ENCODE measurements at places on chromosomes 5 and 9. TPM values are rescaled to one million over a fixed set of nuclear protein-coding genes. Genes with fewer than 3 reads are reported as not detected.
A peak's percentile ranks its signal among the peaks of the same experiment; 100 is the strongest.

CHSY3 gene
- 1.7 TPM for total RNA-seq

SOWAHA gene
- total RNA-seq: 0.21 TPM

MAPKAP1 gene
- total RNA-seq: 101 TPM

ACER2 gene
- total RNA-seq: 10.8 TPM

NAA35 gene
- total RNA-seq: 30.3 TPM

PCDHB6 gene
- total RNA-seq: 0.67 TPM

PRRT1B gene
- not detected for total RNA-seq

IFNB1 gene
- not detected for total RNA-seq

THBS4 gene
- total RNA-seq: 2.9 TPM

WNK2 gene
- 17.1 TPM for total RNA-seq

PCDHGA2 gene
- total RNA-seq: 2.8 TPM

SLCO6A1 gene
- not detected for total RNA-seq

CSF1R gene
- total RNA-seq: 0.41 TPM

TNFSF15 gene
- 11.7 TPM for total RNA-seq

DNA sequence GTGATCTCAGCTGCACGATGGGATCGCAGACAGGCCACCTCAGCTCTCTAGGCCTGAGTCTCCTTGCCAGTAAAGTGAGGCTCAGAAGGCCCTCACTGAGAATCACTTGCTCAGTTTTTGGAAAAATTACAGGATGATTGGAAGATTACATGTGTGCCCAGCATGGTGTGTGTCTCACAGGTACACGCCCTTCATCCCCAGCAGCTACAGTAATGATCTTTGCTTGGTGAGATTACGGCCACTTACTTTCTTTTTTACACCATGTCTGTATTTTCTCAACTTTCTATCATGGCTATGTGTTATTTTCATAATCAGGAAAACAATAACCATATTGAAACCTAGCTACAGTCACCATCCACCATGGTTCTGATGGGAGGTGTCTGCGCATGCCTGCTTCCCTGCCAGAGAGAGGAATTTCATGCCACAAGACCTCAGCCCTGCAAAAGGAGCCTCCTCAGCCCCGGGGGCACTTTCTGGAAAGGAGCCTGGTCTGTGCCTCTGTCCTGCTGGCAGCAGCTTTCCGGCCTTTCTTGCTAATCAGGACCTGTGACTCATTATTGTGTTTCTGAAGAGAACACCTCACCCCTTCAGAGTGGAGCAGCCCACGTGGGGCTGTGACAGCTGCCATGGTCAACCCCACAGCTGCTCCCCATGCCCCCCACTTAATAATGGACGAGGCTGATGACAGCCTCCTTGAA, 64.2 kb upstream of the OLFM1 start:
- DNase-seq: no peak

DNA sequence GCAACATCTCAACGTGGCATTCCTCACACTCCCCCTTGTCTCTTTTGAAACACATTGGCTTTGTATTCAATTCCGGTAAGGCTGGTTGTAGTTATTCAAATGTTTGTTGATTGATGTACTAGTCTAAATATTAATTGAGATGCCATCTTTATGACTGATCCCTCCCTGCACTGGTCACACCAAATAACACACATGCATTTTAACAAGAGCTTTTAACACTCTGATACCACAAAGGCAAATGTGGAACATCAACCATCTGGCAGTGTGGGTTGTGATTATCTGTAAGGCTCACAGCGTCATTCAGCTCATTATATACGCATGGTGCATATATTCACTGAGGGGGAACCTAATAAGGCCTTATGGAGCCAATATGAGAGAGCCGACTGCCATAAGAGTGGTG, 305.0 kb downstream of the TENT4A start:
- no peak for DNase-seq

DNA sequence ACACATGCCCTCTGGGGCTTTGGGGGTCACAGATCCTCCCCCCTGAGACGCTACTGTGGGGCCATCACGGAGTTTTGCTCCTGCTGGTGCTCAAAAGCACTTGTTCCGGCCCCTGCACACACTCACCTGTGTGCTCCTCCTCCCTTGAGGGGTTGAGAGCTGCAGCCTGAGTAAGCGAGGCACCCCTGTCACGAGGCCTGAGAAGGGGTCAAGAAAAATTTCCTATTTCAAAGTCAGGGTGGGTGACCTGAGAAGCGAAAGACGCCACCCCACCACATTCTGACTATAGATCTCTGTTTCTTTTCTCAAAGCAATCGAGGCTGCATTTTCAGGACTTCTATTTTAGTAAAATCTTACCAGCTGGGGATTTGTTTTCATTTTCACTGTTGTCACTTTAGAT, 138.5 kb downstream of the DCP2 start:
- no peak for DNase-seq

GRCh38 chr9:109522106-109522505, 24.0 kb upstream of the PTPN3 start:
- DNase-seq: no peak

DNA sequence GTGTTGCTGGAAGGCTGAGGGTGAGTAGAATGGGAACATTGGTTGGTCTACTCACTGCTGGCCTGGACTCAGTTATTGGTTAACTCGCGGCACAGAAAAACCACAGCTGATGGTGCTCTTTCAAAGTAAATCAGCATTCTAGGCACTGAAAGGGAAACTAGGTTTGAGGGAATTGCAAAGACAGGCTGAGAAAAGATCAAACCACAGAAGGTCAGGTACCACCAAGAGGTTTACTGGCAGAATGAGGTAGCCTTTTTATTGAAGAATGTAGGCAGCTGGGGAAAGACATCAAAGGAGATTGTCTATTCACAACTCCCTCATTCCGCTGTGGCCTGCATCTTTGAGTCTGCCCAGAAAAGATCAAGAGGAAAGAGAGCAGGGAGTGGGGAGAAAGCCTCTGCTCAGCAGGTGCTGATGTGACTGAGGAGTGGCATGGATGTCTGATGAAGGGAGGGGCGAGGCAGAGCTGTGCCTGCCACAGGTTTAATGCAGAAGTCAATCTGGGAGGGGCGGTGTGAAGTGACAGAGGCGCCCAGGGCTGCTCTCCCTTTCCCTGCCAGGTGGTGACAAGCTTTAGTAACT, 255.5 kb downstream of the MAN2A1 start:
- DNase-seq: peak; percentile 43

DNA sequence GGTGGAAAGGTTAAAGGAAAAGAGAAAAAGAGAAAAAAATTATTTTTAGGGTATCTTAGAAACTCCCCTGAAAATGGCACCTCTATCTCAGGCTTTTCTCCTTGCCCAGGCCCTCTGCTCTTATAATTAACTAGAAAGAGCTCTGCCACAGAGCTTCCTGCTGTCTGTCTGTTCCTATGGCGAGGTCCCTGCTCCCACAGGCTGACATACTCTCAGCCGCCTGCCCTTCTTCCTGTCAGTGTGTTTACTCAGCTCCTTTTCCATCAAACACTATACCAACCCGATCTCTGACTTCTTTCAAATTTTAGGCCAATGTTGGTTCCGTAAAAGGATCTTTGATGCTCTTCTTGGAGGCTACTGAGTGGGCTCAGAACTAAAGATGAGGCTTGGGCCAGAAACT, 482.6 kb downstream of the DMAC1 start:
- DNase-seq: no peak

GRCh38 chr9:121972501-121972981, 120.6 kb downstream of the TTLL11 start:
- DNase-seq: peak; percentile 72

- DNase-seq: no peak
Observed at GRCh38 chr9:123268199-123268464, 254 bp downstream of the STRBP start.

GRCh38 chr9:134455934-134456755, 129.9 kb downstream of the RXRA start:
- peak; percentile 76 for DNase-seq

DNA sequence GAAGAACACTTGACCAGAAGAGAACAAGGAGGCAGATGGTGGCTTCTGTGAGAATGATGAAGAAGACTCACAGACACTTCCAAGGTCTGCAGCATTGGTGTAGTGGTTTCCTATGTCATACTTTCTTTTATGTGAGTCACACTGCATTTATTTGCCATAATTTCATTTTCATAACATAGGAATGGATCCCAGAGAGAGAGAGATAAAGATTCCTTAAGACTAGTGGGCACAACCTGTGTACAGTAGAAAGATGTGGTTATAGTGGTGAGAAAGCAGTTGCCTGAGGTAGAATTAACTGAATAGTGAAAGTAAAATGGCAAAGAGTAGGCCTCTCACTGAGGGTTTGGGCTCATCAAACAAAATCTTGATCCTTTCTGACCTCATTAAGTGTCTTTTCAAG, 7.6 kb upstream of the CCDC152 start:
- no peak for DNase-seq

- no peak for DNase-seq
Observed at GRCh38 chr5:86864051-86864450, 246.3 kb downstream of the COX7C start.

- no peak for DNase-seq
Observed at GRCh38 chr5:174189654-174190541, 144.4 kb downstream of the NSG2 start.

DNA sequence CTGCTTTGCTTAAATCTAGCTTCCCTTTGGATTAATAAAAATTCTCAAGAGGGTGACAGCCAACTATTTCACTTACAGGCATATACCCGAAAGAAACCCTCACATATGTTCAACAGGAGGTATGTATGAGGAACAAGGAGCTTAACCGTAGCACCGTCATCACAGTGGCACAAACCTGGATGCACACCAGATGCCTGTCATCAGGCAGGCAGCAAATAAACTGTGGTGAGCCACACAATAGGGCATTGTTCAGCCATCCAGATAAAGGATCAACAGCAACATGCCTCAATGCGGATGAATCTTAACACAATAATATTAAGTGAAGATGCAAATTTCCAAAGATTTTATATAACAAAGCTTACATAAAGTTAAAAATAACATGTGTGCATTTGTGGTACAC, 5.5 kb upstream of the TNFSF15 start:
- DNase-seq: no peak

DNA sequence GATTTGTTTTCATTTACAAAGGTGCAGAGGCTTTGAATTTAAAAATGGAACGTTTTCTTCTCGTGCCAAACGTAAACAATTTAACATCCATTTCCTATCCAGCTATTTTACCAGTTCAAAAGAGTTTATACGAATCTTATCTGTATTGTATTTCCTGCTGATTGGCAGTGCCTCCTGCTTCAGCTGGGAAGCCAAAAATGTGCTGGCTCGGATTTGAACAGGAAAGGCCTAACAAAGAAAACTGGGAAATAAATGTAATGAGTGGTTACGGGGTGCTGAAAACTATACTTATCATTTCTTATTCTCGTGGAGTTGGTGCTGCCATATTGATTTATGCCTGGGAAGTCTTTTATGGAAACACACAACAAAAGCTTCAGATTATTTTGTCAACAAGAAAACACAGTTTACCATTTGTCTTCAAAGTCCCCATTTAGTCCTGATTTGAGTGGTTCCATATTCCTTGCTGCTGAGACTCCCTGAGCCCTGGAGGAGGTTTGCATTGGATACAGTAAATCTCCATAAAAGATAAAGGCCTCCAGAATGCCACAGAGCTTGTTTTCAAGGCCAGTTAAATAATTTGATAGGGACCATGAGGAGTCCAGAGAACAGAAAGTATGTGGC, 507.4 kb downstream of the RASEF start:
- DNase-seq: no peak

DNA sequence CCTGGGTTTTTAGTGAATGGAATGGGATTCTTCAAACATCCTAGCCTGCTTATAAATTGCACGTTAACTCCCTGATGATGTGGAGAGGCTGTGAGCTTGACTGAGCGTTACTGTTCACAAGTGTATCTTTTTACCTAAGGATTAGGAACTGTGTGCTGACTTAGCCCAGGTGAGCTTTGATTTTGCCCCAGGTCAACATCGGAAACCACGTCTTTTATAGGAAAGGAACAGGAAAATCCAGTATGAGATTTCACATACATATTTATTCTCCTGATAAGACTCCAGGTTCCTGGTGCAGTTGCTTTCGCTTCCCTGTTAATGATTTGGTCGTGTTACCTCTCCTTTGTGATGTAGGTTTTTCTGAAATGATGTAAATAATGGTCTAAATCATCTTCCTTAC, 103.2 kb upstream of the BASP1 start:
- DNase-seq: no peak

DNA sequence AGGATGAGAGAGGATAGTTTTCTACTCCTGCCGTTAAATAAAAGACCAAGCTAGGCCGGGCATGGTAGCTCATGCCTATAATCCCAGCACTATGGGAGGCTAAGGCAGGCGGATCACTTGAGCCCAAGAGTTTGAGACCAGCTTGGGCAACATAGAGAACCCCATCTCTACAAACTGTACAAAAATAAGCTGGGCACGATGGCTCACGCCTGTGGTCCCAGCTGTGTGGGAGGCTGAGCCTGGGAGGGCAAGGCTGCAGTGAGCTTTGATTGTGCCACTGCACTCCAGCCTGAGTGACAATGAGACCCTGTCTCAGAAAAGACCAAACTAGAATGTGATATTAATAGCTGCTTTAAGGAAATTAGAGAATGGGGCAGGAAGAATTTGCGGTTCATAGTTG, 158.4 kb downstream of the NIPBL start:
- DNase-seq: no peak

DNA sequence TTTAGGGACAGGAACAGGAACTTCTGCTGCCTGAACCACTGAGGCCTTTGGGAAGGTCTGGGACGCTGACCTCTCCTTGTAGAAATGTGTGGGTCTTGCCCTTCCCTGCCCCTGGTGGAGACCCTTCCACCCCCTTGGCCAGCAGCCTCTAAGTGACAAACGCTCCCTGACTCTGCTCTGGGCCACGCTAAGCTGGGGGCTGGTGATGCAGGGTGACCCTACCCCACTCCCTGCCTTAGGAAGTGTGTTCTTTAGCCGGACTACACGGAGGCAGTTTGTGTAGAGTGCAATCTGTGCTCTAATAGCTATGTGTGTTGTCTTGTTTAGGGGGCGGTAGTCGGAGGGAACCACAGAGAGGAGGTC, 123.0 kb downstream of the COL23A1 start:
- no peak for DNase-seq

GRCh38 chr5:39742916-39743315, 318.1 kb upstream of the DAB2 start:
- DNase-seq: no peak

GRCh38 chr9:114001794-114002261, 76.3 kb downstream of the AMBP start:
- no peak for DNase-seq

DNA sequence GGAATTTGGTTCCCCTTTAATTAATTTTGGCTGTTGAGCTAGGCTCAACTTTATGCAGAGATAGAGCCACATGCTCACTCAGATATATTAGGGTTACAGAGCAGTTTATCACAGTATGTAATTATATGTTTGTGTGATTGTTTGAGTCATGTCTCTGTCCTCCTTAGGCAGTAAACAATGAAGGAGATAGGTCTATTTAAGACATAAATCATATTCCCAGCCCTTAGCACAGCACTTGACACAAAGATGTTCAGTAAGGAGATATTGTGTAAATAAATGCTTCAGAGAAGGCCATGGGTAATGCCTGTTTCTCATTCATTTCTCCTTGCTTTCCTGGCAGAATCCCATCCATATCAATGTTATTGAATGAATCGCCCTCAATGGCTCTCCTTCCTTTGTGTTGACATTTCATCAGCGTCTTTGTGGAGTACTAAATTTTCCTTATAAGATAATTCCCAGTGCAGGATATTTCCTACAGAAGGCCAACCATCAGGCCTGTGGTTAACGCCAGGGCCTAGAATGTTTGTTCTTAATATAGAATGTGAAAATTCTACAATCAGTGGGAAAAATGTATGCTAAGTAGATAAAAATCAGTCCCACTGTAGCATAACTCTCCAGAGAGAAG, 408.0 kb downstream of the EBF1 start:
- DNase-seq: no peak

Data from kidney epithelial cell (primary cell).